ENCODE measurements at places on chromosomes 6 and 20. TPM values are rescaled to one million over a fixed set of nuclear protein-coding genes. Genes with fewer than 3 reads are reported as not detected.

- no peak for ATAC-seq
These were observed 10.1 kb upstream of the GMEB2 start for GRCh38 chr20:63636752-63637628.

BPIFA1 gene
- total RNA-seq = not detected

DNA sequence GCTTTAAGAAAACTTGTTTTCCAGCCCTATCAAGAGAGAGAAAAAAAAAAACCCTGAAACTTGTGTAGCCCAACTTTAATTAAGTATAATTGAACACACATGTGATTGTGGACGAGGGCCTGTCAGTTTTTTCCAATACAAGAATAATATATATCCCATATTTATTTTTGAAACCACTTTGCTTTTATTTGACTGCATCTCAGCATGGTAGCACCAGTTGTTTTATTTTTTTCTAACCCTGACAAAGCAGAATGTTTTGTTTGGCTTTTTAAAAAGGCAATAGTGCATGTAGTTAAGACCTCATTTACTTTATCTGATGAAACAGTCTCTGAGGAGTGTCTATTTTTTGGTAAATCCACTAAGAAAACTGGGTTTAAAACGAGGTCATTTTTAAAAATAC, 257.7 kb downstream of the CDKAL1 start:
- no peak for ATAC-seq

CTAGE9 gene
- total RNA-seq = not detected

LTA gene
- total RNA-seq = 567 TPM

DNA sequence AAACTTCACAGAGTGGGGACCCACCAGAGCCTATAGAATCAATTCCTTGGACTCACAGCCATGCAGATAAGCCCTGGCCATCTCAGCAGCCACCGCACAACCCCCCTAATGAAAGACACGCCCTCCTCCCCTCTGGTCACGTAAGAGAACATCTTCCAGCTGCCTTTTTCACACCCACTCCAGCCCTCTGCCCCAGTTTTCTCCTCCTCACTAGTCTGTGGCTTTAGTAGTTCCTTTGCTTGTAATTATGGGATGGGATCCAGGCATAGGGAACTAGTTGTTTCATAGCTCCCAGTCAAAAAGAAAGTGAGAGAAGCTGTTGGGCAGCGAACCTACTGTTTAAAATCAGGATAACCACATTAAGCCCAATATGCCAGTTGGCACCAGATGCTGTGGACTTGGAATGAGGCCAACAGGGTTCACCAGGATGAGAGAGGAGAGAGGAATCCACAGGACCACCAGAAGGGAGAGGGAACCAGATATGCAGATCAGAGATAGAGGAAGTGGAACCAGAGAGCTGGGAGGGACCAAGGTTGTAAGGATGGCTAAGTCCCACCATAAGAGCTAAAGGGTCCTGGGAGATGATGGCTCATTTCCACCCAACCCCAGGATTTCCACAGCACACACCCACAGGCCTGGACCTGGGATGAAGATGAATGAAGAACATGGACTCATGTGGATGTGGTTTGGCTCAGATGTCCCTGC, 9.0 kb upstream of the BTN3A1 start:
- ATAC-seq = no peak

GRCh38 chr20:24492031-24492607, 22.7 kb downstream of the SYNDIG1 start:
- ATAC-seq = no peak

TNF gene
- total RNA-seq = 199 TPM

GRCh38 chr6:32132110-32132509, 2.0 kb upstream of the FKBPL start:
- no peak for ATAC-seq

Data from activated T-helper 17 cell treated with anti-CD3 and anti-CD28 coated beads, Interleukin-2, amount 50 U/mL, for 72 hours (primary cell).